Endothelial cell (in vitro differentiated cells): ENCODE measurements at places on chromosomes 7 and 10.

DNA sequence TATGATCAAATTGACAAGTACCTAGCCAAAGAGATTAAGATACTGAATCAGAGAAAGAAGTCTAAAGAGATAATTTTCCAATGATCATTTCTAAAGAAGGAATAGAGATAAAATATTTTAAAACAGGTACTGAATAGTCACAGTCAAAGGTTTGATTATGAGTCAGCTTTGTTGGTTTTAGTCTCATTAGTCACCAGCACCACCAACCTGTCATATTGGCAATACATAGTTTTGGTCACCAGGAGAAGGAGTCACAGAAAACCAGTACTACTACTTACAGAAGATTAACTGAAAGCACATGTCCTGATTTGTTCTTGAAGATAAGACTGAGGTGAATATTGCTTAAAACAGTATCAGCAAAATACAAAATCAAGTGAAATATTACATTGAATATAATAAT lies 34.6 kb downstream of the ZEB1 start:
- DNase-seq: no peak

DNA sequence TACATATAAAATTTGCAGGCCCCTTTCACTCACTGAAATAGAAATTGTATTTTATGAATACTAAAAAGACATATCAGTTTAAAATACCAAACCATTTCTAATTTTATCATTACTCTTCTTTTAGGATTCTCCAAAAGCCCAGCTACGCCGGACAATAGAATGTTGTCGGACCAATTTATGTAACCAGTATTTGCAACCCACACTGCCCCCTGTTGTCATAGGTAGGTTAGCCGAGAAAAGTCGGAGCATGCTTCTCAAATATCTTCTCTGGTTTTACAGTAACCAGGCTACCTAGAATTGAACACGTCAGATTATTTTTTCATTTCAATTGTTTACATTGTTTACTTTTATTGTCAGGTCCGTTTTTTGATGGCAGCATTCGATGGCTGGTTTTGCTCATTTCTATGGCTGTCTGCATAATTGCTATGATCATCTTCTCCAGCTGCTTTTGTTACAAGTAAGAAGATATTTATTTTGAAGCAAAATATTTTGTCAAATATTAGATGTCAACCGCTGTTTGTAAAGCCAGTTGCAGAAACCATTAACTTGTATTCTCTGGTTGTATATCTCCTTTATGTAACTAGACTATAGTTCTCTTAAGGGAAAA lies 57.6 kb downstream of the MMRN2 start:
- DNase-seq: peak; percentile 67

DNA sequence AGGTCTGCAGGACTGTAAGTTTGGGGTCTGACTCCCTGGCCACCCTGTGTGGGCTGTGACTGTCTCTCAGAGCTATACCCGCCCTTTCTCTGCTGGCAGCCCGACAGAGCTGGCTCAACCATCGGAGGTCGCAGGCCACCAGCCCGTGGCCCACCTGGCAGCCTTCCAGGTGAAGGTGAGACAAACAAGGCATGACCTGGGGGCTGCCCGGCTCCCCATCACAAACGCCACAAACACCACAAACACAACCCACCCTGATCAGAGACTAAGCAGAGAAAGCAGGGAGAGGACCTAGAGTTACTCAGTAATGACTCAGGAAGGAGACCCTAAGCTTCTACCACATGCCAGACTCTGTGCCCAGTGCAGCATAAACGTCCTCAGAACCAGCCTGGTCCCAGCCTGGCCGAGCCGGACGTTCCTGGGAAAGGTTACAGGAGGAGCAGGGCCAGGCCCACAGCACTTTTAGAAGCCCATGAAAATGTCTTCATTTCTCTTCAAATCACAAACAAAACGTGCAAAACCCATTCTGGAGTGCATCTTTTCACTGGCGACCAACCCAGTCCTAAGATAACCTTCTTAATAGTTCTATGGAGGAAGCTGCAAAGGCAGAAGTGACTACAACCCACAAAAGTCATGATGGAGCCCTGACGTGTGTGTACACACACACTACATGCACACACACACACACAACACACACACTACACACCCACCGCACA lies 66.8 kb downstream of the MKI67 start:
- DNase-seq: no peak

GRCh38 chr10:132920101-132920925 lies 22.1 kb downstream of the CFAP46 start:
- DNase-seq: no peak

- no peak for DNase-seq
Observed at GRCh38 chr10:71627230-71627939, 92.2 kb downstream of the C10orf105 start.

DNA sequence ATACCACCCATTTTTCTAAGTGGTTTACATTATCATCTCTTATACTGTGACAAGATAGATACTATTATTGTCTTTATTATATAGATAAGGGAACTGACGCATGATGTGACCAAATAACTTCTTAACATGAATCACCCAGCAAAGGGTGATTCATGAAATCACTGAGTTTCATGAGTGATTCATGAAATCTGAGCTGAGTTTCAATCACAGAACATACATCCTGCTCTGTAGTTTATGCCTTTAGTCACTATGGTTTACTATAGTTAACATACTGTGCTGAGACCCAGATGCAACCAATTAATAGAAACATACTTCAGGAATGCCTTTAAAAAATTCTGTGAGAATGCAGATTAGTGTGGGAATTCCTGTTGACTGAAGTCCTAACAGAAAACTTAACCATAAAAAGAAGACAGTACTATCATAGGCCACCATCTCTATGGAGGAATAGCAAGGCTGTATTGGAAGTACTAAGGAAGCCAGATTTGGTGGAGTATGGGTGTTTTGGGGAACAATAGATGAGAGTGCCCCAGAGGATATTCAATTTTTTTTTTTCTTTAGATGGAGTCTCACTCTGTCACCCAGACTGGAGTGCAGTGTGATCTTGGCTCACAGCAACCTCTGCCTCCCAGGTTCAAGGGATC lies 43.1 kb upstream of the SEMA3A start:
- DNase-seq: no peak

DNA sequence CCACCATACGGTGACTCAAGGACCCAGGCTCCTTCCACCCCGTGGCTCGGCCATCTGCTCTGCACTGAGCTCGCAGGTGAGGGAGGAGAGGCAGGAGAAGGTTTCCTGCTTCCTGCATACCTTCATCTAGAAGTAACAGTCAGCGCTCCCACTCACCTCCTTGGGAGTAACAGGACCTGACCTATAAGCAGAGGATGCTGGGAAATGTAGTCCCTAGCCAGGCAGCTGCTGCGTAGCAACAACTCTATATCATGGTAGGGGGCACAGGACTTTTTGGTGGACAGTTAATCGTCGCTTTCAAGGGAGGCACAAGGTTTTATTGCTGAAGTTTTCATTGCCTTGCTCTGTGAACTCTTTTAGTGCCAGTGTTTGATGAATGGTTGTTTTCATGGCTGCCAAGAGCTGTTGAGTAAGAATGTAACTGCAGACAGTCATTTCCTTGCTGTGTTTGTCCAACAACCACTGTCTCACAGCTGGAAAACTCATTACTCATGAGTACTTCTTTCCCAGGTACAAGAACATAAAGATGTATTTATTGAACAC lies 10.2 kb upstream of the ZFYVE27 start:
- no peak for DNase-seq

GRCh38 chr10:72297281-72297804 lies 23.6 kb downstream of the DDIT4 start:
- DNase-seq: peak; percentile 45

DNA sequence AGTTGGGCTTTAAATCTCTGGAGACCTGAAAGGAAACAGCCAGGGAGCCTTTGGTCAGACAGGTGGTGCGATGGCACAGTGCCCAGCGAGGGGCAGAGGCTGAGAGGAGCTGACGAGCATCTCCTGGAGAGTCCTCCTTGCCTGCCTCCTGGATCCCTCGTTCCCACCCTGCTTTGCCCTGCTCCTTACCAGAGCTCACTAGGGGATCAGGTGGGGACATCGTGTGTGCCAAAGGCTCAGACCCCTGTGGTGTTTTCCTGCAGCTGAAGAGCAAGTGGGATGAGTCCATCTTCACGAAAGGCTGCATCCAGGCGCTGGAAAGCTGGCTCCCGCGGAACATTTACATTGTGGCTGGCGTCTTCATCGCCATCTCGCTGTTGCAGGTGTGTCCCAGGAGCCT lies 21.8 kb upstream of the SH2D4B start:
- no peak for DNase-seq

DNA sequence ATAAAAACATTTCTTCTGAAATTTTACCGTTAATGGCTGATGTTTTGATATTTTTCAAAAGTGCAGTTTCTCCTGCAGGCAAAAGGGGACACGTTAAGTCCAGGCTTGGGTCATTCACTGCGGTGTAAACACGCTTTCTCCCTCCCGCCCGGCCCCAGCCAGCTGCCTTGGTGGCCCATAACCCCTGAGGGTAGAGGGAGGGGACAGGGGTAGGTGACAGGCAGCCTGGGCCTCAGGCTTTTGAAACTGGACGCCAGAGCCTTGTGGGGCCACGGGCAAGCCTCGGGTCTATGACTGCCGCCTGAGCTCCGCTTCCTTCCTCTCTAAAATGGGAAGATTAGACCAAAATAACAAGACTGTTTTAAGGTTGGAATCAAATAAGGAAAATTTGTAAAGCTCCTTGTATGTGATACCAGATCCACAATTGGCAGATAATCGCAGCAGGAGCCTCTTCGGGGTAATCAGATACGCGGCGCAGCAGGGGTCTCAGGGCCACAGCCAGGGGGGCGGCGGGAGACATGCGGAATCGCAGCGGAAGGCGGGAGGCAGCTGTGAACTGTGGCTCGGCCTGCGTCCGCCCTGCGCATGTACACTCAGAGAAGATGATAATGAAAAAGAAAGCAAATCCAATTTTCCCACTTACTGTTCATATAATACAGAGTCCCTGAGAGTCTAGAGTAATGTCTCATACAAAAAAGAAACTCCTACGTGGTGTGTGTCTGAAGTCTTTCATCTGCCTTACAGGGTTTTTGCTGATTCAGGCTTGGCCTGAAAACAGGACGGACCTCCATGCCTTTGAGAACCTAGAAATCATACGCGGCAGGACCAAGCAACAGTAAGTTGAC lies 138.3 kb downstream of the EGFR start:
- no peak for DNase-seq

- no peak for DNase-seq
Observed at GRCh38 chr7:30430777-30431176, 47.8 kb downstream of the NOD1 start.

DNA sequence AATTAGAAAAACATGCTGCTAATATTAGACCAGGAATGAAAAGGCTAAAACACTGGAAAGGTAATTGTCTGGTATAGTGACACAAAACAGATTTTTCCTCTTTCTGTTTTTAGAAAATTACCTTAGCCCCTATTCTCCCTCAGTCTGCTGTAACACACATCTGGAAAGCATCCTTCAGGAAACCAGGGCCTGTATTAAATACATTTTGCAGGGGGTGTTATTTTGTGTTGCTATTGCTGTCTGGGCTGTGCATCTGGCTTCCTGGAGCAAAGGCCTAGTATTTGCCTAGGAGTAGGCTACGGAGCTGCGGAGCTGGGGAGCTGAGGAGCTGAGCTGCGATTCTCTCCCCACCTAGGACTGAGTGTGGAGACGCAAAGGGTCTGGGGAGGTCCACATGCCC lies 169.3 kb downstream of the GFRA1 start:
- no peak for DNase-seq

DNA sequence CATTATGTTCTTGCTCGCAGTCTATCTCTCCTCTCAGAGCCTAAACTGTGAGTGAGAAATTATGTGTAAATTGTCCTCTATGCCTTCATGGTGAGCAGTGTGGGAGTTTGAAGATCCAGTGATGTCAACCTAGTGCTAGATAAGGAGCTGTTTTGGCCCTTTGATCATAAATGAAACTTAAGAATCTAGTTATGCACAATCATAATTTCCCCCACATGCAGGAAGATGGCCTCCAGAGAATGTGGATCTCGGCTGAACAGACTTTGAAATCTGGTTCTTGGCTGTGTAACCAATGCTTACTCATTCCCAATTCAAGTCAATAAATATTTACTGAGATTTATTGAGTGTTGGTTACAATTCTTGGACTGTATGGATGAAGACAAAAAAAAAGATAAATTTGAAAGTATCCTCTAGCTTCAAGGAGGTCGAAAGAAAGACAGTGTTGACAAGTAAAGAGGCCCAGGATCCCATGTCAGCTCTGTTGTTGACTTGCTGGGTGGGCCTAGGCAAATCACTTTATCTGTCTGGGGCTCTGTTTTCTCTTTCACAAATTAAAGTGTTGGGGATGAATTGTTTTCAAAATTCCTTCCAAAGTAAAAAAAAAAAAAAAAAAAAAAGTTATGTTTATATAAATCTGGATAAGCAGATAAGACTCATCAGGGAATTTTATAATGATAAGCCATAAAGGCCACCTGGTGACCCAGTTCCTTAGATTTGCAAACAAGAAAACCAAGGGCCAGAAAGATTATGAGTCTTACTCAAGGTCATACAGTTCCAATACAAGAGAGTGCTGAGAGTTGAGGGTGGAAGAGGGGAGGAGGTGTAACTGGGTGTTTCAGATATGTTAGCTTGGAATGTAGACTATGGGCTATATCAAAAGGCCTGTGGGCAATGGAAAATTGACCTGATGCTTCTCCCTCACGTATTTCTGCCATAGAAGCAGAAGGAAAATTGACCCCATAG lies 969.9 kb downstream of the KCNMA1 start:
- DNase-seq: no peak

- no peak for DNase-seq
Observed at GRCh38 chr10:69600761-69601330, 27.6 kb upstream of the NEUROG3 start.

DNA sequence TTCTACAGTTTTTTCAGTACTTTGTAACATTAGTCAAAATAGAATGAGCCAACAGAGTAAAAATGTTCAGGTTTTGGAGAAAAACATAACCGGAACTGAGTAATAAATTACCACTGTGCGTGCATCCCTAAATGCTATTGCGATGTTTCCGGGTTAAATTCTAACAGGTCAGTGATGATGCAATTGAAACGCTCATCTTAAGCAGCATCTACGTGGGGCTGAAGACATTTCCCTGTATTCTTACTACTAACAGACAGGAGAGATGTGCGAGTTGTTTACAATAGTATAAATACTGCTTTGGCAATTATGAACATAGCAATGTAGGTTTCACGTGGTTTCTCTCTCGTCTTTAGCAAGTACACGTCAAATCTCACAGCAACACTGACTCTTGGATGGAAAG lies 149.4 kb downstream of the USP6NL start:
- no peak for DNase-seq

GRCh38 chr10:6464862-6465430 lies 115.1 kb downstream of the PRKCQ start:
- DNase-seq: no peak

DNA sequence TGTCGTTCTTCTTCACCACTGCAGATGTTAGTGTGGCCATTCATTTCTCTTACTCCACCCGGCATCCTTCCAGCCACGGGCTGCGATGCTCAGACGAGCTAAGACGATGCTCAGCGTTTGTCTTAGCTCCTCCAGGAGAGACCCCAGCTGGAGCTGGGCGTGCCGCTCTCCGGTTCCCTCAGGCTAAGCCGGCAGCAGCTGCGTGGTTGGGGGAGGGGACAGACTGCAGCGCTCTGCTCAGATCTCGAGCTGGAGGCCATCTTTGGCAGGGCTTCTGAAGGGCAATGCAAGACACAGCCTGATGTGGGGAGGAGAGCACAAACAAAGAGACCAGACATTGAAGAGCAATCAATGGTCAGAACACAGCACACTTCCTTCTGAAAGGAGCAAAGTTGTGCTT lies 4.8 kb downstream of the INA start:
- peak; percentile 37 for DNase-seq
